ENCODE measurements at places on chromosomes 13 and 19. TPM values are rescaled to one million over a fixed set of nuclear protein-coding genes. Genes with fewer than 3 reads are reported as not detected.

Gene PLK5
- not detected for total RNA-seq

Gene IZUMO4
- 7.5 TPM for total RNA-seq

Gene C19orf44
- 5.1 TPM for total RNA-seq

Gene LRG1
- not detected for total RNA-seq

Gene KASH5
- total RNA-seq, result 0.15 TPM

Gene DGKH
- total RNA-seq, result 11.7 TPM

Gene PSG3
- not detected for total RNA-seq

Gene NLRP5
- not detected for total RNA-seq

All from activated CD8-positive, alpha-beta memory T cell treated with anti-CD3 and anti-CD28 coated beads for 36 hours (primary cell).